ENCODE measurements at places on chromosomes 7 and 10. TPM values are rescaled to one million over a fixed set of nuclear protein-coding genes. Genes with fewer than 3 reads are reported as not detected.
A peak's percentile ranks its signal among the peaks of the same experiment; 100 is the strongest.

Gene C10orf90
- polyA plus RNA-seq, result not detected

Gene MYL10
- polyA plus RNA-seq, result not detected

Gene POLR2J3
- polyA plus RNA-seq, result 44.4 TPM

Gene GPR158
- not detected for polyA plus RNA-seq

Gene CDC14C
- not detected for polyA plus RNA-seq

Gene KEL
- not detected for polyA plus RNA-seq

Gene ITPRIP
- polyA plus RNA-seq, result 12.1 TPM

DNA sequence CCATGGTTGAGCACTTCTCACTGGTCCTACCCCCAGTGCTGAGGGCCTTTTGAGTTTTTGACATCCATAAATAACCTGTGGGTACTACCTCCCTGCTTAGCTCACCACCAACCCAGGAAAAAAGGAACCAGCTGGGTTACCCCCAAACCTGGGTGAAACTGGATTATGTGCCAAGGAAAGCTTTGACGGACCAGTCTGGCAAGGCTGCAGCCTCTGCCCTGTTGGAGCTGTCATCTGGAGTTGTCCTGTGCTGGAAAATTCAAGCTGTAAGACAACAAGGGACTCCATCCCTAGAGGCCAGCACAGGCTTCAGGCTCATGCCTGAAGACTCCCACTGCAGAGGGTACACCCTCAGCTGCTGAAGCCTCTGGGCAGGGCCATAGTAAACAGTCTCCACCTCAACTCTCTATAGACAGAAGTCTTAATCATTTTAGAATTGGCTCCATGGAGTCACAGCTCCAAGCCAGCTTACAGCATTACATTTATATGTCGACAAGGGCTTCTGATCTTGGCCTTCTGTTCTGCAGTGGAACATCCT lies 115.5 kb upstream of the AFAP1L2 start:
- no peaks in the 10 kb centered on the region for H3K27me3 ChIP-seq
- H3K36me3 ChIP-seq, result no peaks in the 10 kb centered on the region
- peaks cover 26% of the 10 kb centered on the region for H3K4me1 ChIP-seq
- DNase-seq, result no peak
- peak overlapping the region; percentile 15 for H3K4me3 ChIP-seq

GRCh38 chr10:26544932-26545331 lies 106.8 kb downstream of the APBB1IP start:
- H3K36me3 ChIP-seq, result no peaks in the 10 kb centered on the region
- no peaks in the 10 kb centered on the region for H3K4me1 ChIP-seq
- DNase-seq, result no peak
- no peak overlapping the region for H3K4me3 ChIP-seq

DNA sequence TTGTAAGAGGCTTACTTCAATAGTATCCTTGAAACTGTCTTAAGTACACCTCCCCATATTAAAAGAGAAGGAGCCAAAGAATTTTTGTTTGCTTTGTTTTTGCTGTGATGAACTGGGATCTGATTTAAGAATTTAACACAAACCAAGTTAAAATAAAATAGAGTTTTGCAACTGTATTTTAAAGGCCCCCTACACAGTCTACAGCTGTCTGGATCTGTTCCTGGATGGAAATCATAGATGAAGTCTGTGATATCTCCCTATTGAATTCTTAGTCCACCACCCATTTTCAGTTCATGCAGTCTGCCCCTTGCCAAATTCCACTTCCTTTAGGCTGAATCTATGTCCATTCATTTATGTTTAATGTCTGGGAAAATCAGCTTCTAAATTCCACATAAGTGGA lies 169.8 kb upstream of the MEOX2 start:
- DNase-seq, result no peak
- H3K4me3 ChIP-seq, result no peak overlapping the region
- H3K36me3 ChIP-seq, result no peaks in the 10 kb centered on the region
- no peaks in the 10 kb centered on the region for H3K27me3 ChIP-seq
- no peak overlapping the region for H3K27ac ChIP-seq

DNA sequence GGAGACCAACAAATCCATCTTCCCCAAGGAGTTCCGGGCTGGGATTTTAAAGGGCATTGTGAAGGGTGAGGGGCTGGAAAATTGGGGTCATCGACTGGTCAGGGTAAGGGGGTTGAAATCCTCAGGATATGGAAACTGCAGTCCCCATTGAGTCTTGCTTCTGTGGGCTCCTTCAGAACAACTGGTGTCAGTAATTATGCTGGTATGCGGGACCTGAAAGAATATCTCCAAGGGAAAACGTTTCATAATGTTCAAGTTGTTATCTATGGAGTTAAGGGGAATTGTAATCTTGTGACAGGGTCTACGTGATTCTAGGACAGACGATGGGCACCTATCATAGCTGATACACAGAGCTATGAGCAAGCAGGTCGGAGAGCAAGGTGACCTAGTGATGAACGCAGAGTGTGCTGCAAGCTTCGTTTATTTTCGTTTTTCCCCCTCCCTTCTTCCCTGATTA lies 494 bp upstream of the RHBDD2 start:
- peaks cover 14% of the 10 kb centered on the region for H3K36me3 ChIP-seq
- H3K4me3 ChIP-seq, result no peak overlapping the region
- no peak for DNase-seq
- no peaks in the 10 kb centered on the region for H3K27me3 ChIP-seq
- peaks cover 30% of the 10 kb centered on the region for H3K4me1 ChIP-seq

- no peak overlapping the region for H3K27ac ChIP-seq
- no peaks in the 10 kb centered on the region for H3K27me3 ChIP-seq
- no peaks in the 10 kb centered on the region for H3K4me1 ChIP-seq
- H3K4me3 ChIP-seq, result no peak overlapping the region
- no peaks in the 10 kb centered on the region for H3K36me3 ChIP-seq
These were observed 1214.1 kb downstream of the SORCS1 start for GRCh38 chr10:105950410-105950809.

DNA sequence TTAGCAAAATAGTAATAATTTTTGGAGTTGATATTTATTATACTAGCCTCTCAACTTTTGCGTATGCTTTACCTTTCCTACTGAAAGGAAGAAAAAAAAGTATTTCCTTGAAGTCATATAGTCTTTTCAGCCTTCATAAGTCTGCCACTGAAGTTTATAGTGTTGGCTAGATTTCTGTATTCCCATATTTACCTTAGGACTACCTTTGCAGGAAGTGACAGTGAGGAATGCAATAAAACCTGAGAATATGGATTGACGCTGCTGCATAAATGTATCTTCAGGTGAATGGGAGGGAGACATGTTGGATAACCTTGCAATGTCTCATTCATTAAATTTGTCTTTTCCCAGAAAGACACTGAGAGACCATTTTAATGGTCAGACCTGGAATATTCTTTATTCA lies 6.6 kb upstream of the LRRTM3 start:
- no peaks in the 10 kb centered on the region for H3K4me1 ChIP-seq
- H3K4me3 ChIP-seq, result no peak overlapping the region
- H3K27ac ChIP-seq, result no peak overlapping the region
- H3K36me3 ChIP-seq, result no peaks in the 10 kb centered on the region

- H3K36me3 ChIP-seq, result no peaks in the 10 kb centered on the region
- H3K4me3 ChIP-seq, result no peak overlapping the region
- H3K4me1 ChIP-seq, result no peaks in the 10 kb centered on the region
- no peak overlapping the region for H3K27ac ChIP-seq
These were observed 30.7 kb upstream of the ZNF467 start for GRCh38 chr7:149804106-149804505.

- no peaks in the 10 kb centered on the region for H3K27me3 ChIP-seq
- no peak overlapping the region for H3K4me3 ChIP-seq
- peaks cover 11% of the 10 kb centered on the region for H3K4me1 ChIP-seq
- H3K36me3 ChIP-seq, result no peaks in the 10 kb centered on the region
- peak overlapping the region; percentile 52 for H3K27ac ChIP-seq
These were observed 72.6 kb downstream of the USP6NL start for GRCh38 chr10:11538834-11539190.

GRCh38 chr7:102147008-102147407 lies 139.7 kb upstream of the SH2B2 start:
- H3K4me3 ChIP-seq, result no peak overlapping the region
- H3K36me3 ChIP-seq, result no peaks in the 10 kb centered on the region
- no peak for DNase-seq
- no peaks in the 10 kb centered on the region for H3K27me3 ChIP-seq
- H3K4me1 ChIP-seq, result peaks cover 12% of the 10 kb centered on the region
- no peak overlapping the region for H3K27ac ChIP-seq

GRCh38 chr10:124222318-124222987 lies 129.1 kb upstream of the CHST15 start:
- H3K36me3 ChIP-seq, result no peaks in the 10 kb centered on the region
- H3K4me1 ChIP-seq, result peaks cover 18% of the 10 kb centered on the region
- peaks cover 3% of the 10 kb centered on the region for H3K27me3 ChIP-seq
- no peak overlapping the region for H3K4me3 ChIP-seq
- no peak overlapping the region for H3K27ac ChIP-seq

- H3K4me3 ChIP-seq, result no peak overlapping the region
- no peak for DNase-seq
- H3K27ac ChIP-seq, result no peak overlapping the region
These were observed 60.4 kb downstream of the UPF2 start for GRCh38 chr10:11982253-11982652.

DNA sequence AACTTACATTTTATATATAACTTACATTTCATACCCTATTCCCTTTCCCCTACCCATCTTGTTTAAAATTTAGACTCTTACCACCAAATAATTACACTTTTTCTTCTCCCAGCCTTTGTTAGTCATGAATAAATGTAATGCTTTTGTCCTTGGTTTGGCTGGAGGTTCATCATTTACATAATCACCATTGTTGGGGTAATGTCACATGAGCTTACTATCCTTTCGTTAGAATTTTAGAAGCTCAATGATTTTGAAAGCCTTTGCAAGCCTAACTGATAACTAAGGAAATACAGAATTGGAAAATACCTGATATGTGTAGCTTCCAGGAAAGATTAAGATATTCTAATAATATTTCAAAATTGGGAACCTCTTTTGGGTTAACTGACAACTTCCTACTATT lies 171.7 kb downstream of the PLXDC2 start:
- DNase-seq, result no peak
- no peaks in the 10 kb centered on the region for H3K36me3 ChIP-seq
- H3K4me3 ChIP-seq, result no peak overlapping the region
- H3K27ac ChIP-seq, result no peak overlapping the region
- H3K27me3 ChIP-seq, result no peaks in the 10 kb centered on the region
- H3K4me1 ChIP-seq, result peaks cover 7% of the 10 kb centered on the region

GRCh38 chr10:11715815-11716494 lies 26.2 kb upstream of the ECHDC3 start:
- DNase-seq, result no peak
- no peaks in the 10 kb centered on the region for H3K27me3 ChIP-seq
- H3K27ac ChIP-seq, result no peak overlapping the region
- H3K4me1 ChIP-seq, result no peaks in the 10 kb centered on the region

- no peaks in the 10 kb centered on the region for H3K36me3 ChIP-seq
- no peaks in the 10 kb centered on the region for H3K27me3 ChIP-seq
- no peaks in the 10 kb centered on the region for H3K4me1 ChIP-seq
- no peak overlapping the region for H3K4me3 ChIP-seq
These were observed 8.2 kb upstream of the SRRM3 start for GRCh38 chr7:76193466-76193865.

GRCh38 chr7:116859323-116859722 lies 3.1 kb upstream of the CAPZA2 start:
- H3K36me3 ChIP-seq, result no peaks in the 10 kb centered on the region
- H3K27ac ChIP-seq, result no peak overlapping the region
- H3K27me3 ChIP-seq, result no peaks in the 10 kb centered on the region

- no peak overlapping the region for H3K4me3 ChIP-seq
- no peaks in the 10 kb centered on the region for H3K4me1 ChIP-seq
- no peak overlapping the region for H3K27ac ChIP-seq
- no peaks in the 10 kb centered on the region for H3K27me3 ChIP-seq
- DNase-seq, result no peak
These were observed 218.5 kb downstream of the PLXDC2 start for GRCh38 chr10:20034732-20035131.

DNA sequence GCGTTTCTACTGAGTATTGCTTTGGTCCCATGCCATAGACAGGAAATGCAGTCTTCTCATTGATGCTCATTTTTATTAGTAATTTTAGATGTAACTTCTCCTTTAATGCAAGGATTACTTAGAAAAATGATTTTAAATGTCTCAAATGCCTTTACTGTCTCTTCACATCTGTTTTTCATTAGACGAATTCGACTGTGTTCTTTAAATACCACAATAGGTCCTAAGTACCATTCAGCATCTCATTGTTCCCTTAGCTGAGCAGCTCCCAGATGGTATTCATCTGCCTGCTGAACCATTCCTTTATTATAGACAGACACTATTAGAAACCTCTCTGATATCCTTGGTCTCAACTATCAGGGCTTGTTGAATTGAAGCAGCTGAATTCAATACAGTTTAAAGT lies 113.6 kb downstream of the LSMEM1 start:
- H3K4me1 ChIP-seq, result no peaks in the 10 kb centered on the region
- H3K27me3 ChIP-seq, result no peaks in the 10 kb centered on the region
- H3K27ac ChIP-seq, result no peak overlapping the region
- no peaks in the 10 kb centered on the region for H3K36me3 ChIP-seq
- no peak overlapping the region for H3K4me3 ChIP-seq

- H3K4me1 ChIP-seq, result no peaks in the 10 kb centered on the region
- no peaks in the 10 kb centered on the region for H3K36me3 ChIP-seq
- H3K4me3 ChIP-seq, result no peak overlapping the region
- DNase-seq, result no peak
- no peaks in the 10 kb centered on the region for H3K27me3 ChIP-seq
- H3K27ac ChIP-seq, result no peak overlapping the region
These were observed 56.7 kb downstream of the LHPP start for GRCh38 chr10:124518366-124518765.

GRCh38 chr7:124769136-124769535 lies 3.5 kb upstream of the GPR37 start:
- no peak for DNase-seq
- no peaks in the 10 kb centered on the region for H3K36me3 ChIP-seq
- peaks cover 14% of the 10 kb centered on the region for H3K27me3 ChIP-seq
- H3K4me1 ChIP-seq, result peaks cover 9% of the 10 kb centered on the region
- H3K27ac ChIP-seq, result no peak overlapping the region

DNA sequence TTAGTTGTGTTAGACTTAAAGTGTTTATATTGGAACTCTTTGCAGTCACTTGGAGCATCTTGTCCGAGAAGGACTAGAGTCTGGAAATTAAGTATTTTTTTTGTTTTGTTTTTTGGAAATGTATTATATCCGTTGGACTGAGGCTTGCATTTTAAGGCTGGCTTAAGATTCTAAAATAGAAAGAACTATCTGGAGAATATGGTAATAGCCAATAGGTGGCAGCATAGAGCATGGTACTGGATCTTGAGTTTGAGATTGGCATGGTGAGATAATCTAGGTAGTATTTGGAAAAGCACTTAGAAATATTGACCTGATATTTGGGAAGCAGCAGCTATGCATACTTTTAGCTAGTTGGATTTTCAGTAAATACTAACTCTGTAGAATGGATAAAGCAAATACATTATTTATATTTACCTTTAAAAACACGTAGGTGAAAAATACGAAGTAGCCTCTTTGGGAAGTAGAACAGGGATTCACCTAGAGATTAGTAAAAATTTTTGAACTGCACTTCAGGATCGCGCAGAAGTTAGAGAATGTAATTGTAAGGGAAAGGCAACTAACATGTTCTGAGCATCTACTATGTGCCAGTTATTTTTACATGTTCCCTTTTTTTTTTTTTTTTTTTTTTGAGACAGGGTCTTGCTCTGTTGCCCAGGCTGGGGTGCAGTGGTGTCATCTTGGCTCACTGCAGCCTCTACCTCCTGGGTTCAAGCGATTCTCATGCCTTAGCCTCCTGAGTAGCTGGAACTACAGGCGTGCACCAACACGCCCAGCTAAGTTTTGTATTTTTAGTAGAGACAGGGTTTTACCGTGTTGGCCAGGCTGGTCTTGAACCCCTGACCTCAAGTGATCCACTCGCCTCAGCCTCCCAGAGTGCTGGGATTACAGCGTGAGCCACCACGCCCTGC lies 78.6 kb downstream of the LCOR start:
- no peak overlapping the region for H3K27ac ChIP-seq
- H3K4me3 ChIP-seq, result no peak overlapping the region
- DNase-seq, result no peak
- H3K36me3 ChIP-seq, result no peaks in the 10 kb centered on the region
- H3K27me3 ChIP-seq, result no peaks in the 10 kb centered on the region

Measured in keratinocyte (primary cell).